ENCODE measurements at places on chromosomes 3 and 15.

DNA sequence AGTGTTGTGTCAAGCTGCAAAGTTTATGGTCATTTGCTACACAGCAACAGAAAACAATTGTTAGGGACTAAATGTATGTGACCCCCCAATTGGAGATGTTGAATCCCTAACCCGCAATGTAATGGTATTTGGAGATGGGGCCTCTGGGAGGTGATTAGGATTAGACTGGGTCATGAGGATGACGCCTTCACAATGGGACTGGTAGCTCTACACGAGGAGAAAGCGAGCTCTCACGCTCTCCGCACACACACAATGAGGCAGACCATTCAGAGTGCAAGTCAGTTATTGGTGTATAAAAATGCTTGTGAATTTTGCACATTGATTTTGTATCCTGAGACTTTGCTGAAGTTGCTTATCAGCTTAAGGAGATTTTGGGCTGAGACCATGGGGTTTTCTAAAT, 116.9 kb upstream of the NSMCE3 start:
- no peak for DNase-seq

- DNase-seq: no peak
Measured at GRCh38 chr15:55742927-55743728, at the start of gene PRTG. Gene PRTG, minus strand, starts transcription at chr15:55743152. Its CDS starts 221 bp downstream, at chr15:55742931.

GRCh38 chr3:143348486-143349327, 229.1 kb downstream of the CHST2 start:
- DNase-seq: no peak

- DNase-seq: no peak
Measured at GRCh38 chr3:176927706-176928581, 269.3 kb downstream of the TBL1XR1 start.

DNA sequence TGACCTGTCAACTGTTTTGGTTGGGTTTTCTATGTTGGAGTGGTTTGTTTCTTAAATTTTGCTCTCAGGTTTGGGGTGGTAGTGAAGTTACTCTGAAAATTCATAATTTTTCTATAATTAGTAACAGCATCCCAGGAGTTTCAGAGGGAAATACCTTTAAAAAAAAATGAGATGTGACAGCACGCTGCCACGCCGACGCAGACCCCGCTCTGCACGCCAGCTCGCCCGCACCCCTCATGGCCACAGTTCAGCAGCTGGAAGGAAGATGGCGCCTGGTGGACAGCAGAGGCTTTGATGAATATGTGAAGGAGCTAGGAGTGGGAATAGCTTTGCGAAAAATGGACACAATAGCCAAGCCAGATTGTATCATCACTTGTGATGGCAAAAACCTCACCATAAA, 34.6 kb downstream of the AKAP13 start:
- no peak for DNase-seq

DNA sequence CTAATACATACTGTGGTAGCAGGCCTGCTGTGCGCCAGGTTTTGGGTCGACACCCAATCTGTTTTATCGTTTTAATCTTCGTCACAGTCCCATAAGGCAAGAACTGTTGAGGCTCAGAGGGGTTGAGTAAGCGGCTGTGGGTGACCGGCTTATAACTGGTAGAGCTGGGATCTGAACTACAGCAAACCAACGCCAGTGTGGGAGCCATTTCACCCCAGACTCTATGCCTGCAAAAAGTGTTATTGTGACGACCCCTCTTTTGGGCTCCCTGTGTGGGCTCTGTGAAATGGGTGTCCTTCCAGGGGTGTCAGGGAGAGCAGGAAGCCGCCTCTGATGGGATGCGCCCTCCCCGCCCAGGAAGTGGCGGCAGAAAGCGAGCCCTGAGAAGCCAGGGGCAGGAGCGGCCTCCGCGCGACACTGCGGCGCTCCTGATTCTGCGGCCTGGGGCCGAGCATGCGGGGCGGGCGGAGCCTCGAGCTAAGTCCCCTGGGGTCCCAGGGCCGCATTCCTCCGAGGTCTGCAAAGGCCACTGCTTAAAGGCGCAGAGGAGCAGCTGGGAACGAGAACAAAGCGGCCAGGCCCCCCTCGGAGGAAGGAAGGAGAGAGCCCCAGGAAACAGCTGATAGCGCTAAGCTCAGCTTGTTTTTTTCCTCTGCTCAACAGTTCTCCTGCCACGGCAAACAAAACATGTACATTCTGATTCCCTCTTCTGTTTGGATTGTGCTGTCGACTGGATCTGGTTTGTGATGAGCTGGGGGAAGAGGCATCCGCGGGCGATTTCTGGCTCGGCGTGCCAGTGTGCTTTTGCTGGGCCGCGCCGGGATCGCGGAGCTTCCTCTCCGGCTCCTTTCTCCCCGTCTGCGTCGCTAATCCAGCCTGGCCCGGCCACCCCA, 33.9 kb downstream of the GRK7 start:
- DNase-seq: peak; percentile 69

DNA sequence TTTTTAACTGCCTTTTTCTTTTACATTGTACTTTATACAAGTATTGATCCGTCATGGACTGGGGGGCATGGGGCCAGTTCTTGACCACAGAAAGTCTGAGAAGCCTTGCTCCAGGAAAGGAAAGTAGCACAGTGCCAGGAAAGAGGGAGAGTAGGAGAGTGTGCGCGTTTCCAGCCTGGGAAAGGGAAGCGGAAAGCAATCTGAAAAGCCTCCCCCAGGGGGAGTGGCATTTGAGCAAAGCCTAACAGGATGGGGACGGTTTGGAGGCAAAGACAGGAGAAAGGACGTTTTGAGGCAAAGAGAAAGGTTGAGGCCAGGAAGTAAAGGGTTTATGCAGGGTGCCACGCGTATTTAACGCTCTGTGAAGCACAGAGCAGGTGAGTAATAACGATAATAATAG, 116.9 kb downstream of the RORA start:
- no peak for DNase-seq

DNA sequence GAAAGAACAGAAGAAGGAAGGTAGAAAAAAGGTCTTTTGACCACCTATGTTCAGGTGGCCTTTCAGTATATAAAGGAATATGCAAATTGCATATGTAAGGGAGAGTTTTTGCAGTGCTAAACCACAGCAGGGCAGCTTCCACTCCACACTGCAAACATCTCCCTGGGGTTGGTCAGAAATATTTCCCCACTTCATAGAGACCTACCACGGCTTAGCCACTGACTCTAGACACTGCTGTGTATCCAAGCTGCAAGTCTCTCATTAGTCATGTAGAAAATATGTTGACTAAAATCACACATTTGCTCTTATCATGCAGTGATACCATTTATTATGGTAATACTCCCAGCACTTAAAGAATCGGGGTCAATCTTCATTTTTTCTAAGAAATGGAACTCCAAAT, 214.9 kb upstream of the NR2F2 start:
- no peak for DNase-seq

DNA sequence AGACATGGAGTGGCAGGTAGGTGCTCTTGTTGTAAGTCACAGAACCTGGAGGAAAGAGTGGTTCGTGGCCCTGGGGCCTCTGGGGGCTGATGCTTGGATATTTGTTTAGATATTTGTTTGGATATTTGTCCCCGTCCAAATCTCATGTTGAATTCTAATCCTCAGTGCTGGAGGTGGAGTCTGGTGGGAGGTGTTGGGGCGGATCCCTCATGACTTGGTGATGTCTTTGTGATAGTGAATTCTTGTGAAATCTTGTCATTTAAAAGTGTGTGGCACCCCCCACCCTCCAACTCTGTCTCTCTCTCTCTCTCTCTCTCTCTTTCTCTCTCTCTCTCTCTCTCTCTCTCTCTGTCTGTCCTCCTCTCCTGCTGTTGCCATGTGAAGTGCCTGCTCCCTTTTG, 122.4 kb downstream of the LPP start:
- no peak for DNase-seq

Measured in activated CD4-positive, alpha-beta T cell treated with anti-CD3 and anti-CD28 coated beads for 48 hours (primary cell).